ENCODE measurements at places on chromosomes 5 and 9.
A peak's percentile ranks its signal among the peaks of the same experiment; 100 is the strongest.

DNA sequence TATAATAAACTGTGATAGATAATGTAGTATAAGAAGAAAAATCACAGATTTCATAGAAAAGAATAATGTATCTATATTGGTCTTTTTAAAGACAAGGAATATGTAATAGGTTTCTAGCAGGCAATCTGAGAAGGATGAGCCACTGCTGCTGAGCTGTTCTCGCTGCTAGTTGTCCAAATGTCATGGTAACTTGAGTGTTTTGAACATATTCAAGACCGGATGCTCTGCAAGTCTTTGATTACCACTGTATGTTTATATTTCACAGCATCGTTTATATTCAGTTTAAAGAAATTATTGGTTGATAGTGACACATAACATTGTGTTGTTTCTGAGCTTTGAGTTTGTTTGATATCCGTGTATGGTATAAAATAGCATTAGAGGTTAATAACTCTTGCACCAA lies 9.6 kb downstream of the C5orf47 start:
- no peak for DNase-seq

GRCh38 chr5:14724633-14725032 lies 60.1 kb downstream of the OTULIN start:
- DNase-seq, result peak; percentile 53

DNA sequence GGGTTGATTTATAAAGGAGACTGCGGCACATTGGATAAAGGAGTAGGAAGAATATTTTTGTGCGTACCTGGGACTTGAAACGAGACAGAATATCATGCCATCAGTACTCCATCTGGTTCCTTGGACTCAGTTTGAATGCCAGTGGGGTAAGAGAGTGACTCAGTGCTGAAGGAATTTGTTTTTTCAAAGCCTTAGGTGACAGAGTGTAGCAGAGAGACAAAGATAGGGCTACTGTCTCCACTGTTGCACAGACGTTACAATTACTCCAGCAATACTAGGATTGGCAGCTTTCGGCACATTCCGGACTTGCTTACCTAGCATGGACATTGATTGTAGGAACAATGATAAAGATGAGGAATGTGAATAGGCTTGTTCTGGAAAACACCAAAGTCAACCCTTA lies 250.7 kb downstream of the KCTD16 start:
- no peak for DNase-seq

- peak; percentile 46 for DNase-seq
These were observed 3.2 kb upstream of the TLE4 start for GRCh38 chr9:79568337-79569101.

DNA sequence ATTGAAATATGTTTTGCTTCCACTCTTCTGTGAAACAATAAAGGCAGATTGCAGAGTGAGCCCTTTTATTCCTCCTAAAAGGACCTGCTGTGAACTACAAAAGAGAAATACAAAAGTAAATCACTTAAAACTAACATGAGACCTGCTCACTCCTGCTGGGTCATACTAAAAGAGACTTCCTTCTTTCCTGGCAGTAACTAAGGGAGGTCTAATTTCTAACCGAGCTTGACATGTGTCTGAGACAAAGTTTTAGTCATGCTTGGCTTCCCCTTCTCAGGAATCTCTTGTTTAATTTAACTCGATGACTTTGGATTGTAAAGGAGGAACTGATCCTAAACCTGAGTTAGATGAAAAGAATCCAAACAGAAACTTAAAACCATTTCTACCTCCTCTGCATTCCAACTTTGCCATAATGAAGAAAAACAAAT lies 86.4 kb upstream of the CDH6 start:
- DNase-seq, result no peak

GRCh38 chr9:27088981-27089380 lies 20.0 kb upstream of the TEK start:
- DNase-seq, result no peak

DNA sequence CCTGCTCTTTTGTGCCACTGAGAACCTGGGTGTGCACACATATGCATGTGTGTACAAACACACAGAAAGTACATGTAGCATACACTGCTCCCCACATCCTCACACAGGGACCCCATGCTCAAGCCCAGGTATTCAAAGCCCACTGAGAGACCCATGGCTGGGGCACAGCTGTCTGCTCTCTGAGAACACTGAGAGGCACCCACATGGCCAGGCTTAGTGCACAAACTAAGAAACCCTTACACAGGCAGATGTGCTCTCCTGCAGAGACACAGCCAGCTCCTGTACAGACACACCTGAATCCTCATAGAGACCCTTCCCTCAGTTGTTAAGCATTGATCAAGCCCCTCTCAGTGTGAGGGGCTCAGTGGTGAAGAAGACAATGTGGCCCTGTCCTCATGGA lies 92.5 kb downstream of the CACNA1B start:
- DNase-seq, result no peak

GRCh38 chr5:8826508-8826907 lies 719.4 kb downstream of the SEMA5A start:
- DNase-seq, result no peak

GRCh38 chr5:19880859-19881436 lies 107.1 kb downstream of the CDH18 start:
- DNase-seq, result no peak

- DNase-seq, result no peak
These were observed 848.5 kb upstream of the WWC1 start for GRCh38 chr5:167442922-167443321.

- DNase-seq, result no peak
These were observed 13.7 kb downstream of the SMARCA2 start for GRCh38 chr9:2028888-2029287.

DNA sequence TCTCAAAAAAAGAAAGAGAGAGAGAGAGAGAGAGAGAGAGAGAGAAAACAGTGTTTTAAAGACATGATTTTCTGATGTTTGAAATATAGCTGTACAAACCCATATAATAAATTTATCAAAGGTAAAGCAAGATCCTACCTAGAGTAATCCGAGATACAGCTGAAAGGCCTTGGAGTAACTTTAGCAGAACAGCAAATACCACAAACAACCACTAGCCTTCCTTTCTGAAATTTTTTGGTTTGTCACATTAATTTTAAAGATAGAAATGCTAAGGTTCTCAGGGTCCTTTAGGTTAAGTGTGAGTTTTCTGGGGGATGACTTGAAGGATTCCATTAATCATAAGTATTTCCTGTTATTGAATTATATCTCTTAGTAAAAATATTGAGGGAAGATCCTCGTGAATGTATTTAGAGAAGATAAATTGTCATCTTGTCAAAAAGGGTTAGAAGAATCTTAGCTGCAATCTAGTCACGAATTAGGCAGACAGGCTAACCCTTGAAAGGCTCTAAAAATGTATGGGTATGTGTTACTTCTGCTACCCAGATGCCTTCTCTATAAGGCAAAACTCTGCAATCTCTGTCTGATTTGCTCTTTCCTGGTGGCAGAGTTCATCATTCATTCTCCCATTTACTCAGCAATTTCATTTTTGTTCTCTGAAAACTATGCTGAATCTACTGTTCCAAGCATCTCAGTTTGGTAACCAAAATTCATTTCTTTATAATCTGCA lies 27.3 kb downstream of the F2RL2 start:
- no peak for DNase-seq

DNA sequence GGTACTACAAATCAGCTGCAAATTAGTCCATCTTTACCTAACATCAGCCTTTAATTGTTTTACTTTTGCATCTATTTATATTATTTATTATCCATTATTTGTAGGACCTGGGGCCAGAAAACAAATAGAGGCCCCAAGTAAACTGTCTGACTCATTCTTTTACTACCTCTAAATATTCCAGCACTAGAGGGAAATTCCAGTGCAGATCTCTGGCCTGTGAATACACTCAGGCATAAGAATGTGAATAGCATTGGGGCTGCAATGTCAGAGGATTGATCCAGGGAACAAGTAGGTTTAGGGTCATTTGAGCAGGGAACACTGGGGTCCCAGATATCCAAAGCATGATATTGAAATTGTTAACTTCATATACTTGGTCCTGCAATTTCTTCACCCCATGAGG lies 176.6 kb upstream of the TYRP1 start:
- DNase-seq, result no peak

- DNase-seq, result peak; percentile 32
These were observed 6.6 kb downstream of the PTGES start for GRCh38 chr9:129746092-129746777.

GRCh38 chr5:159518371-159518770 lies 188.1 kb upstream of the IL12B start:
- no peak for DNase-seq

DNA sequence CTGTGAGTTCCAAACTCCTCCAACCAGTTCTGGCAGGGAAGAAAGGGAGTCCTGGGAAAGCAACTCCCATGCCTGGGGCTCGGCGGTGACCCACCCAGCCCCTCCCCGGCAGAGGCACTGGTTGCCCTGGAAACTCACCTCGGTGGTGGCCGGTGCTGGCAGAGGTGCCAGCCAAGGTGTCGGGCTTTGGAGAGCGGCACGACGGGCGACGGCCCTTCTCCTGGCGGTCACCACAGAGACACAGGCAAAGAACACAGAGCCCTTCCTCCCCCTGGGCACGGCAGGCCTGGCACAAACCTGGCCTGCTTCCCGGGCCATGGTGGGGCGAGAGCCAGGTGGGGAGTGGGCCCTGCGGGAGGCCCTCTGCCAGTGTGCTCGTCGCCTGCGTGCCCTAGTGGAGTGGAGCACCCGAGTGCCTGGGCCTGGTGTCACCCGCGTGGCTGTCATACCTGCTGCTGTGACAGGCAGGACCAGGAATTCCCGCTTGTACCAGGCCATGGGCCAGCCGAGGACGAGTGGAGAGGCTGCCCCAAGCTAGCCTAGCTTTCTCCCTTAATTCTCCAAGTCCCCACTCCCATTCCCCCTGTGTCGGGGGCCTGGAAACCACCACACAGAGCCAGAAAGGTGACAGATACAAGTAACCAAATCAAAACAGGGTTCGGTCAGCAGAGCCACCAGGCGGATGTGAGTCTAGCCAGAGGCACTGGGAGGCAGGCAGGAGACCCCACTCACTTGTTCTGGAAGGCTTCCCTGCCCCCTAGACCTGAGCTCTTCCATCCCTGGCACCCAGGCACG lies 8.2 kb upstream of the RALGDS start:
- no peak for DNase-seq

DNA sequence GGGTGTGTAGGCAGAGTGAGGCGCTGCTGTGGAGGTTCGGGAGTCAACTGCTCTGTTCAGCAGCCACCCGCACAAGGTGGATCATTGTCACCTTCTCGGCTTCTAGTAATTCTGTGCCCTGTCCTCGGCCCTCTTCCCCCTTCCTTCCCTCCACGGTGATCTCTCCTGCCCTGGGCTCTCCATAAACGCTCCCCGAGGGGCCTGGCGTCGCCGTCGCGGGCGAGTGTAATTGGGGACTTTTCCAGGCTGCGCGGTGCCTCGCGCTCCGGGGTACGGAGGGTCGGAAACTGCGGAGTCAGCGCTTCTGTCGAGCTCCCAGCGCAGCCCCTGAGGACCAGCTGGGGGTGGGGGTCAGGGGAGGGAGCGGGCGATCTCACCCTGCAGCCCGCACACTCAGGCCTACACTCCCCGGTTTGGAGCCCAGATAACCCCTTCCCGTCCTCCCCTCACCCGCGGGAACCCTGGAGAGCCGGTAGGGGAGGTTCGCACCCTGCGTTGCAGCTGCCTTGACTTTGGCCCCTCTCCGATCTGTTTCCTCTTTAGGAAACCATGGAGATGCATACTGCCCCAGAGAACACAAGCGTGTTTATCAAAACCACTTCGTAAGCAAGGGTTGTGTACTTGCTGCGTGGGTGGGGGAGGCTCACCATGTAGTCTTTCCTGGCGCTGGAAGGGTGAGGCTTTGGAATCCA lies 188.3 kb upstream of the ZNF618 start:
- no peak for DNase-seq

DNA sequence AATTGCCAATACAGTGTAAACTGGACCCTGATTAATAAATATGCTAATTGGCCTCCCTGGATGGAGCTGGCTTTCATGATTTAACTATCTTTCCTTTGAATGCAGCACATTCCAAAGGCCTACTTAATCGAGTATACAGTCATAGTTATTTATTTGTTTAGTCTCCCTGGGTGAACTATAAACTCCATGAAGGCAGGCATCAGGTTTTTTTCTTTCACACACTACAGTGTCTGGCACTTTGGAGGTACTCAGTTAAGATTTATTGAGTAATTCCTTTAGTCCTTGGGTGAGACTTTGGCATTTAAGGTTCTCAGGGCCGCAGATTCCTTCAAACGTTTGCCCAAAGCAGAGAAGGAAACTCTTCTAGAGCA lies 20.5 kb downstream of the RUSC2 start:
- no peak for DNase-seq

DNA sequence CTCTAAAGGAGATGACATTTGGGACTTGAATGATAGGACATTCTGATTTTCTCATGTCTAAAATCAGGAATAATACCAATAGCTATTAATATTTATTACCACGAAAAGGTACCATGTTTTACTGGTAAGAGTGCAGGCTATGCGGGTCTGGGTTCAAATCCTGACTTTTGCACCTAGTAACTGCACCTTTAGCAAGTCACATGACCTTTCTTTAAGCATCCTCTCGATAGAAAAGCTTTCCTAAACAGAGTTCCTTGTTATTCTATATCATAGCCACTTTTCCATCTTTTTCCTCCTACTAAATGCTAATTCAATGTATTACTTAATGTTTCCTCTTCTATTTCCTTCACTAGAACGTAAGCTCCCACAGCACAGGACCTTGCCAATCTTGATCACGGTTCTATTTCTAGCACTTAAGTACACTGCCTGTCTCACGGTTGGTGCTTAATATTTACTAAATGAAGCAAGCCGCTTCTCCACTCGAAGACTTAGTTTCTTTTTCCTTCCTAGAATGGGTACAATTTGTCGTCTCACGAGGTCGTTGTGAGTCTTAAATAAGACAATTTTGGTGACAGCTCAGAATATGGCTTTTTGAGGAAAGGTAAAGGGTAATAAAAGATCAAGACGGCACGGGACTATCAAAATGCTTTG lies 816 bp downstream of the RBM18 start:
- DNase-seq, result peak; percentile 42

DNA sequence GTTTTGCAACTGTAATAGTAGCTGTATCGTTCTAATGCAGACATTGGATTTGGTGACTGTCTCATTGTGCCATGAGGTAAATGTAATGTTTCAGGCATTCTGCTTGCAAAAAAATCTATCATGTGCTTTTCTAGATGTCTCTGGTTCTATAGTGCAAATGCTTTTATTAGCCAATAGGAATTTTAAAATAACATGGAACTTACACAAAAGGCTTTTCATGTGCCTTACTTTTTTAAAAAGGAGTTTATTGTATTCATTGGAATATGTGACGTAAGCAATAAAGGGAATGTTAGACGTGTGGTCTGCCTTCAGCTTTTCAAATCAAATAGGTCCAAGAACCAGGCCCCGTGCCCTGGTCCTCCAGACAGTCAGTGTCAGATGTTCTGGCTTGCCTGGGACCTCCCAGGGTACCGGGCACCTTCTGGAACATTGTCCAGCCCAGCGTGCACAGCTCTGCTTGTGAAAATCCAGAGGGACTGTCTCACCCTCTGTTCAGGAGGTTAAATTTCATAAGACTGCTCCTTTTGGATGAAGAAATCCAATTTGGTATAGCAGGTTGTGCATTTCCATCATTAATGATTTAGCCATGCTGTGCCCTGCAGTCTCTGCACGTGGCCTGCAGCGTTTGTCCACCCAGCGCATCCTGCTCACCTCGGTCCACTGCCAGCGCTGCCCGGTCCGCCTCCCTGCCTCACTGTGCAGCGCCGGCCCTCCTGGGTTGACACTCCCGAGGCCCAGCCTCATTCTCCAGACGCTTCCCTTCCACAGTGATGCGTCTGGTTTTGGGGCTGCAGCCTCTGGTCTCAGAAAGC lies 6.6 kb upstream of the AHRR start:
- no peak for DNase-seq

- DNase-seq, result no peak
These were observed 77.2 kb downstream of the ATP10B start for GRCh38 chr5:160774666-160775315.

- DNase-seq, result peak; percentile 85
These were observed 46.3 kb downstream of the PTCD2 start for GRCh38 chr5:72366324-72366976.

GRCh38 chr5:35988529-35988928 lies 2.7 kb downstream of the UGT3A1 start:
- no peak for DNase-seq

Measured in suppressor macrophage treated with lipopolysaccharide for 4 hours (primary cell).